ENCODE measurements at places on chromosomes 7 and 10.
A peak's percentile ranks its signal among the peaks of the same experiment; 100 is the strongest.

DNA sequence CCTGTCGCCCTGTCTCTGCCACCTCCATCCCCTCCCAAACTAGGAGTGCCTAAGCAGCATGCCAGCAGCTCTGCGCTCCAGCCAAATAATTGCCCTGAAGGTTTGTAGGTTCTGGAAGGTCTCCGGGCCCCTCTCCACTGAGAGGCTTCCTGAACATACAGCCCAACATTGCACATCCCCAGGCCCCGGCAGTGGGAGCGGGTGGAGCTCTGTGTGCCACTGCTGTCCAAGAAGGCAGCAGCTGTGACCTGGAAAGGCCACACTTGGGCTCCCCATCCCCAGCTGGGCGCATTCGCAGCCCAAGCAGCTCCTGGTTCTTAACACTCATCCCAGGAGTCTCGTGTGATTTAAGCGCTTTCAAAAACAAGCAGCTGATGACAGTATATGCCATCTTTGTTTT, 95.7 kb downstream of the COL13A1 start:
- no peak for DNase-seq

DNA sequence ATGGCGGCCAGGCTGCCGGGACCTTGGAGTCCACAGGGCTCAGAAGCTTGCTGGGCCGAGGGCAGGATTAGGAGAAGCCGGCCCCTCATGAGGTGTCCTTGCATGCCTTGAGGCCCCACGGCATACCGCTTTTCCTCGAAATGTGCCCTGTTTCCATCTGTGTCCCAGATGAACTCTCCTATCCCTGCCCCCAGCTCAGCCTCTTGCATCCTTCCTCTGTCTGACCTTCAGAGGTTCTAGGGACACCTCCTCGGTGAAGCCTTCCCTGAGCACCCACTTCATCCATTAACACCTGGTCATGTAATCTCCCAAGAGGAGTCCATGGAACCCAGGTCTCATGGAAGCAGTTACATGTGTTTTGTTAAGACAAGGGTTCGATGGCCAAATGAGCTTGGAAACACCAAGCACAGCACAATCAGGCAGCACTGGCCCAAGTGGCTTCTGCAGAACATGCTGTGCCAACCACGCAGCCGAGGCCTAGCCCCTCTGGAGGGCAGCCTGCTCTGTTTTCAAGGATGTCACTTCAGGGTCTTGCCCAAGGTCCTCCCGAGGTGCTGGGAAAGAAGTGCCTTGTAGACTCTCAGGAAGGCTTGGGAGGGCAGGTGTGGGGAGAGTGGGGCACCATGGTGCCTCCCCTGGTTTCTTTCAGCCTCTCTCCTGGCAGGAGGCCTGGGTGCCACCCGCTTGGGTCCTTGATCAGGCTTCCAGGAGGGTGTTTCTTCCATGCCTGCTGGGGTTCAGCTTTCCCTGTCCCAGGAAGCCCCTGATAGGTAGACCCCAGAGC, 124.3 kb downstream of the NEURL1 start:
- DNase-seq: no peak

DNA sequence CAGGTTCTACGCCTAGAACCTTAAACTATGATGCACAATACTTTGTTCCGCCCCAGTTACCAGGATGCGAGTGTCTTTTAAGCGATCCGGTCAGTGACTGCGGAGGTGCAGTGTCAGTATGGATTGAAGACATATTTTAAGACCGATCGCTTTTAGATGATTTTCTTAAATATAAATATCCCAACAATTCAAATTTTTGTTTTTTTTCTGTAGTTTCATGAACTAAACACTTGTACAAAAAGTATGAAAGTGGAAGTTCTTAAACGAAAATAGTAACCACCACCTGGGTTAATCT, 835 bp downstream of the COMMD3 start:
- DNase-seq: no peak

- no peak for DNase-seq
Measured at GRCh38 chr7:38893061-38893460, 15.9 kb downstream of the VPS41 start.

GRCh38 chr10:1573334-1573969, 163.9 kb downstream of the ADARB2 start:
- no peak for DNase-seq

DNA sequence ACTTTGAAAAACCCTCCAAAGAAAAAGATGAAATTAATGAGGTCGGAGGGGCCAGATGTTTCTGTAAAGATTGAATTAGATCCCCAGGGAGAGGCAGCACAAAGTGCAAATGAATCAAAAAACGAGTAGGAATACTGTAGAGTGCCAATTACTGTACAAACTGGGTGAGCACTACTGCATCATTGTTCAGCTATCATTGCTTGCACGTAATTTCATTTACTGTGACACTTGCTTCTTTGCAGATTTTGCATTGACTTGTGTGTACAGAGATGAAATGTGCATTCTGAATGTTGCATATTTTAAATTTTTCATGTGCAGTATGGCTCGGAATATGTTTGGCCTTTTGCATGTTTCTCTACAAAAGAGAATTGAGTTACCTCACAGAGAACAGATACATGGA, 123.7 kb downstream of the LCOR start:
- DNase-seq: no peak

DNA sequence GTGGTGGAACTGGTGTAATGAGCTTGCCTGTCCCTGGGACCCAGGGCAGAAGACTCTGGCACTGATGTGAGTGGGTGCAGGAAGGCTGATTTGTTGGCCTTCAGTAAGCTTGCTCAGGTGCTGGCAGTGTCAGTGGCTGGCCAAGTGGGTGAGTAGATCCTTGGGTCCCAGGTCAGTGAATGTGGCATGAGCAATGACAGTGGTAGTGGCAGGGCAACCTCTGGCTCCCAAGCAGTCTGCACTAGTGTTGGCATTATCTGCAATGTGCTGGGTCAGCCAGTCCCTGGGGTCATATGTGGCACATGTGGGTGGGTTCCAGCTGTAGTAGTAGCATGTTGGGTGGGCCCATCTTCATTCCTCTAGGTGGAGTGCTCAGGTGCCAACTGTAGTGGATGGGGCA, 640.9 kb upstream of the GRM3 start:
- no peak for DNase-seq

GRCh38 chr10:106866244-106866845, 298.2 kb downstream of the SORCS1 start:
- no peak for DNase-seq

DNA sequence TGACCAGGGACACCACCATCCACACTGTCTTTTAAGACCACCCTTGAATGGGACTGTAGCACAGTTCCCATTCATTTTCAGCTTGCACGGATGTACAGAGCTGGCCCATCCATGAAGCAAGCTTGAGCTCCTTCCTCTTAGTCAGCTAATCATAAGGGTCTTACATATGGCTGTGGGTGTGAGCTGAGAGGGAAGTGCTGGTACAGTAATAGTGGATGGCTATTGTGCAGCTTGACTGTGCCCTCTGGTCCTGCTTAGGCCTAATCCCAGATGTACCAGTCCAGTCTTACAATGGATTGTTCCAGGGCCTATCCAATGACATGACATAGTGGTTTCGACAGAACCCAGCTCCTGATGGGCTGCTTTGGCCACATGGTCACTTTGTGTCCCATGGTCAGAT, 96.9 kb upstream of the ZNF438 start:
- DNase-seq: no peak

GRCh38 chr10:86400705-86401587, 34.4 kb upstream of the GRID1 start:
- DNase-seq: no peak

DNA sequence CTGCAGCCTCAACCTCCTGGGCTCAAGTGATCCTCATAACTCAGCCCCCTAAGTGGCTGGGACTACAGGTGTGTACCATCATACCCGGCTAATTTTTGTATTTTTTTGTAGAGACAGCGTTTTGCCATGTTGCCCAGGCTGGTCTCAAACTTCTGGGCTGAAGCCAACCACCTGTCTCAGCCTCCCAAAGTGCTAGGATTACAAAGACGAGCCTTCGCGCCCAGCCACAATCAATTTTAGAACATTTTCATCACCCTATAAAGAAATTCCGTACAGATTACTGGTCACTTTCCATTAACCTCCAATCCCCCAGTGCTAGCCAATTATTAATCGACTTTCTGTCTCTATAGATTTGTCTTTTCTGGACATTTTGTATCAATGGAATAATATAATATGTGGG, 32.3 kb upstream of the PALS2 start:
- no peak for DNase-seq

GRCh38 chr10:89074120-89074519, 83.5 kb downstream of the FAS start:
- no peak for DNase-seq

DNA sequence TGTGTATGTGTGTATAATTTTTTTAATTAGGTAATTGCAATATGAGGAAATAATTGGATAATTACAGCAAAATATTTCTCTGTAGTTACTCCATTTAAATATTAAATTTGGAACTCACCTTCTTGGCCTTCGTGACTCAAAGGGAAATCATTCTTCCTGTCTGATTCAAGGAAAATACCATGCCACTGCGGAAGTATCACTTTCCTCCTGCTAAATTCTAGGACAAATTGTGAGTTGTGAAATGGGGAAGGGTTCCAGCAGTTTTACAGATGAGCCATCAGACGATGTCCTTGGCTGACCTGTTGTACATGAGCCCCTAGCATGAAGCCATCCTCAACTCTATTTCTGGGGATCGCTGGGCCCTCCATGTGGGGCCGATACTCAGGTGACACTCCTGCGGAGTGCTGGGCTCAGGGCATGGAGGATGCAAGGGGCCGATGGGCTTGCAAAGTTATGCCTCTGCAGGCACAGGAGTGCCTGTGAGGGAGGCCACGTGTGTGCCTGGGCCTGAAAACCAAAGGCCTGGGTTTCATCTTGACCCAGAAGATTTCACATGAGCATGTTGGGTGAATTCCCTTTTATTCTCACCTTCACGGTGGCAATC, 179.6 kb upstream of the TCERG1L start:
- DNase-seq: no peak

DNA sequence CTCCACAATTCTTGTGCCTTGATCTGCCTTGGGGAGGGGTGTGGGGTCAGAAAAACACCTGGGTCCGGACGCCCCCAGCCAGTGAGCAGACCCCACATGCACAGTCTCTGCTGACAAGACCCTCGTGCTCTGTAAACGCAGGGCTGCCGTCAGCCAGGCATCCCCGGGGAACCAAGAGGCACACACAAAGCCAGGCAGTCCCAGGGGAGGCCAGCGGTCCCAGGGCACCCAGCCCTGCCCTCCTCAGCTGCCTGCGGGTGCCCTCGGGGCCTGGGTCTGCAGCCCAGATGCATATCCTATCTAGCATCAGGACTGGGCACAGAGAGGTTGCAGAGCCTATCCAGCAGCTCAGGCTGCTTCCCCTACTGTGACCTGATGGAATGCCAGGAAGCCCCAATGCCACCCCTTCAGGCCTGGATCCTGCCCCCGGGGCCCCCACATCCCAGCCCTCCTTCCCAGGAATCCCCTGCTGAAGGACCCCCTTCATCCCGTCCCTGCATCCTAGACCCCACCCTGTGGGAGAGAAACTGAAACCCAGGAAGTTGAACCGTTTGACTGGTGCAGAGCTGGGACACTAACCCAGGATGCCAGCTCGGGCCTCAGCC, 92.4 kb downstream of the MICALL2 start:
- no peak for DNase-seq

DNA sequence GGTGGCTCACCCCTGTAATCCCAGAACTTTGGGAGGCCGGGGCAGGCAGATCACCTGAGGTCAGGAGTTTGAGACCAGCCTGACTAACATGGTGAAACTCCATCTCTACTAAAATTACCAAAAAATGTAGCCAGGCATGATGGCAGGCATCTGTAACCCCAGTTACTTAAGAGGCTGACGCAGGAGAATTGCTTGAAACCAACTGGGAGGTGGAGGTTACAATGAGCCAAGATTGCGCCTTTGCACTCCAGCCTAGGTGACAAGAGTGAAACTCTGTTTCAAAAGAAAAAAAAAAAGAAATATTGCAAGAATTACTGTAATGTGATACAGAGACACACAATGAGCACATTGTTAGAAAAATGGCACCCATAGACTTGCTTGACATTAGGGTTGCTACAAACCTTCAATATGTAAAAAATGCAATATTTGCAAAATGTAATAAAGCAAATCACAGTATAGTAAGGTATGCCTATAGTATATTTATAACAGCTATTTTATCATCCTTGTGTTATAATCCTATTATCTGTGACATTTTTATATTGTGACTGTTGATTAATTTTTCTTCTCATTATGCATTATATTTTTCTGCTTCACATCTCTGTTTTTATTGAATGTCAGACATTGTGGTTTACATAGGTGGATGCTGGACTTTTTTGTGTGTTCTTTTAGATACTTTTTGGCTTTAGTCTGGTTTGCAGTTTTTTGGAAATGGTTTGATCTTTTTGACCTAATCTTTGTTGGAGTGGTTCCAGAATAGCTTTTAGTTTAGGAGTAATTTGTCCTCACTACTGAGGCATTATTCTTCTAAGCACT, 55.4 kb upstream of the HELLS start:
- DNase-seq: no peak

DNA sequence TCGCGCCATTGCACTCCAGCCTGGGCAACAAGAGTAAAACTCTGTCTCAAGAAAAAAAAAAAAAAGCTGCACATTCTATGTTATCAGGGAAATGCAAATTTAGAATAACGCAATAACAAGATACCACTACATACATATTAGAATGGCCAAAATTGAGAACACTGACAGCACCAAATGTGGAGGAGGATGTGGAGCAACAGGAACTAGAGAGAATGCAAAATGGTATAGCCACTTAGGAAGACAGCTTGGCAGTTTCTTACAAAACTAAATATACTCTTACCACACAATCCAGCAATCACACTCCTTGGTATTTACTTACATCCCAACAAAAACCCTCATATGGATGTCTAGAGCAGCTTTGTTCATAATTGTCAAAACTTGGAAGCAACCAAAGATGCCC, 76.8 kb downstream of the ALOX5 start:
- DNase-seq: peak; percentile 70

- DNase-seq: no peak
Measured at GRCh38 chr7:50331564-50332208, 27.2 kb downstream of the IKZF1 start.

DNA sequence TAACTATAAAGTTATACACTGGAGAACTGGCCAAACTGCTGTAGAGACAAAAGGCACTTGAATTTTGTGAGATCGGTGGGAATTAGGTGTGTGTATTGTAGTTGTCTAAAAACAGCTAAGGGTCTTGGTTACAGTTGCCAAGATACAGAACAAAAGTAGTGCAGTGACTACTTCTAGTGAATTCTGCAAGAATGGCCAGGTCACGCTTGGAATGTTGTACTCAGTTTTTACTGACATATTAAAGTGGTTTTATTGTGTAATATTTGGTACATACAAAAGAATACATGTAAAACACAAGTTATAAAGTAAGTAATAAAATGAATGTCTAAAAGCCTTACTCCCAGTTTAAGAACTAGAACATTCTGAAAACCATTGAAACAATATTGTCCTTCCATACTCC, 42.4 kb downstream of the PRPF18 start:
- no peak for DNase-seq

DNA sequence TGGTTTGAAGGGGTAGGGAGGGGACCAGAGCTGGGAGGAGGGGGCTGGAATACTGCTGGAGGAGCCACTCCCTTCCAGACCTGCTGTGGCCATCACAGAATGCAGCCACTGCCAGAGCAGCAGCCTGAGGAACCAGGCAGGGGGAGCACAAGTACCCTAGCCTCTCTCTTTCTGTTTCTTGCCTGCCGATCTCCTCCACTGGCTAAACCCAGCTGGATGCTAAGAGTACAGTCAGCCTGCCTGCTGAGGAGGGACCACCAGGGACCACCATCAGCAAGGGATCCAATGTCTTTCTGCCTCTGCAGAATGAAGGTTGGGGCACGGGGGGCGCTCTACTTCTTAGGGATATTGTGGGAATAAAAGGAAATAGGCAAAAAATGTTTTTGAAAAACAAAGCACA, 4.7 kb downstream of the BLVRA start:
- no peak for DNase-seq

All from HL-60 (cell line).